ENCODE measurements at places on chromosomes 5 and 9.

DNA sequence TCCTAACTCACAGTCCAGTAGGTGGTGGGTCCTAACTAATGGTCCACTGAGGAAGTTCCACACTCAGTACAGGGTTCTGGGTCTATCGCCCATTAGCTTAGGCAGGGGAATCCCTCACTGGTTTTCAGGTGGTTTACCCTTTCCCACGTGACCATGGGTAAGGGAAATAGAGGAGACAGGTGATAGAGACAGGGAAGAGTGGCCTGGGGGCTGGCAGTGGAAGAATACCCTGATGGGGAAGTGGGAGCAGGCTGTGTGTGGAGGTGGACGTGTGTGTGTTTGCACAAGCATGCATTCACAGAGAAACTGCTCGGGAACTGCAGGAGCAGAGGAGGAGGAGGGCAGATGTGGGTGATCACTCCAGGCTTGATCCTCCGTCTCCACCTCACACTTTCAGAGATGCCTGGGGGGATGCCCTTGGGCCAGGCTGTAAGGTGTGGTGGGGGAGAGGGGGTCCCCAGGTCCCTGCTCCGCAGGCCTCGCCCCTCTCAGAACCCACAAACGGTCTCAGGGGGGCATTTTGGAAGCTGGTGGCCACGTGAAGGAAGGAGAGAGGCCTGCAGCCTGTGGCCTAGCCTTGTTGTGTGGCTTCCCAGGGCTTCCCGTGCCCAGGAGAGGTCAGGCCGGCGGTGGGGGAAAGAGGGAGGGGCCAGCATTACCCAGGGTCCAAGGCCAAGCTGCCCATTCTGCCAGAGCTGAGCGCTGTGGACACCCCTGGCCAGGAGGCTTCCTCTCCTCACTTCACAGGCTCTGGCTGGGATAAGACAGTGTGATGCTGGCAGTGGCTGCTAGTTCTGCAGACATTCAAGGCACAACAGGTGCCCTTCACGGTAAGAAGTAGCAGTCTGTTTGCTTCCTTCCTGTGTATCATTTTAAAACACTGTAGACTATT is 80.0 kb downstream of the OTULIN start:
- DNase-seq, result no peak

GRCh38 chr9:14661421-14662059 is 31.7 kb downstream of the ZDHHC21 start:
- DNase-seq, result peak; percentile 43

- no peak for DNase-seq
Measured at GRCh38 chr5:143635146-143635752, 176.7 kb upstream of the HMHB1 start.

GRCh38 chr9:127813686-127814226 is 11.1 kb downstream of the FPGS start:
- no peak for DNase-seq

DNA sequence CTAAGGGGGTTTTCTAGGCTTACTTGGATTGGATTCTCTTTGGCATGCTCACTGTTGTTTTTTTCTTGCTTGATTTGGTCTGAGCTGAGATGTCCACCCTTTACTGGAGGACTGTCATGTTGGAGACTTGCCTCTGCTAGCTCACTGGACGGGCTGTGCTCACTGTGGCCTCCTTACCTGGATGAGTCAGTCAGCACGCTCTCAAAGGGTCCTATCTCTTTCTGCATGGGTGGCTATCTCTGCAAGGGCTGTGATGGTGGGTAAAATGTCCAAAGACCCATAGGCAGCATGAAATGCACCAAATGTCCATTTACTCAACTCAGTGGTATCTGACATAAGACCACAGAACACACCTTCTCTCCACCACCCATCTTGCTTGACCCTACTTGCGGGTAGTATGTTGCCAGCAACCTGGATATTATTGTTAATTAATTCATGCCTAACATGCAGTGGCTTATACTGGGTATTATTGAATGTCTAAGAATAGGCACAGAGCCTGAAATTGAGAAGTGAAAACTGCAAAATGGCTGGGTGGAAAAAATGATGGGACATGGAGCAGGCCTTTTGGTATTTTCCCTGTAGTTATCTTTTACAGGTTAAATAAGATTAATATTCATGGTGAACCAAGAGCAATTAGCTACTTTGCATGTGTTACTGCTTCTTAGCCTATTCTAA is 68.9 kb upstream of the TLE1 start:
- DNase-seq, result no peak

- DNase-seq, result no peak
Measured at GRCh38 chr5:102523541-102524175, 24.9 kb upstream of the SLCO6A1 start.

DNA sequence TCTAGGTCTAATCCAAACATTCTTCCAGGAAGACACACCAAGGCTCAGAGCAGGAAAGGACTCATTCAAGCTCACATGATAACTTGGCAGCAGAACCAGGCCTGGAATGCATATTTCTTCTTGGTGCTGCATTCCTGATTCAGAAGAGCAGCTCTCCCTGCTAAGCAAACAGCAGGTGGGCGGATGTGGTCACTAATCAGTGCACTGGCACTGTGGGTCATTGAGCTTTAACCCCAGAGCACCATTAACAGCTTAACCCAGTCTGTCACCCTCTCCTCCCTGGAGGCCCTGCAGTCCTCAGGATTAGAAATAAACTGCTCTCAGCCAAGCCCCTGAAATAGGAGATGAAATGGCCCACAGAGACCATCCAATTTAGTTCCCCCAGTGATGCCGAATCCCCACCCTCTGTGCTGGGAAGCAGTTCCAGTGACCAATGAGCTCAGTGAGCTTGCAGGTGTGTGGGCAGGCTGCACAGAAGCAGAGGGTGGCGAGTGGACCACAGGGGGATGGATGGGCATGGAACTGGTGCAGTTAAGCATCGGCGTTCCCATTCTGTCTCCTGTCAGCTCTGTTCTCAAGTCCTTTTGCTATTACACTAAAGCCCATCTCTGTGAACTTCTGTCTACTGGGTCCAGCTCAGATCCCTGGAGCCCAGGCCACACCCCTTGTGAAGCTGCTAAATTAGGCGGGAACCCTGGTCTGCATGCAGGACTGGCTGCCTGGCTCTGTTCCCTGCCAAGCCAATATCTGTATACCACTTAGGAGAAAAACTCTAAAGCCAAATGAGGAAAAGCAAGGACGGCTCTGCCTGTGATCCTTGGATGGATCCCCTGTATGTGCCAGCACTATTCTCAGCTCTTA is 16.6 kb upstream of the MEGF9 start:
- DNase-seq, result peak; percentile 98
